ENCODE measurements at places on chromosomes 11 and 22.

DNA sequence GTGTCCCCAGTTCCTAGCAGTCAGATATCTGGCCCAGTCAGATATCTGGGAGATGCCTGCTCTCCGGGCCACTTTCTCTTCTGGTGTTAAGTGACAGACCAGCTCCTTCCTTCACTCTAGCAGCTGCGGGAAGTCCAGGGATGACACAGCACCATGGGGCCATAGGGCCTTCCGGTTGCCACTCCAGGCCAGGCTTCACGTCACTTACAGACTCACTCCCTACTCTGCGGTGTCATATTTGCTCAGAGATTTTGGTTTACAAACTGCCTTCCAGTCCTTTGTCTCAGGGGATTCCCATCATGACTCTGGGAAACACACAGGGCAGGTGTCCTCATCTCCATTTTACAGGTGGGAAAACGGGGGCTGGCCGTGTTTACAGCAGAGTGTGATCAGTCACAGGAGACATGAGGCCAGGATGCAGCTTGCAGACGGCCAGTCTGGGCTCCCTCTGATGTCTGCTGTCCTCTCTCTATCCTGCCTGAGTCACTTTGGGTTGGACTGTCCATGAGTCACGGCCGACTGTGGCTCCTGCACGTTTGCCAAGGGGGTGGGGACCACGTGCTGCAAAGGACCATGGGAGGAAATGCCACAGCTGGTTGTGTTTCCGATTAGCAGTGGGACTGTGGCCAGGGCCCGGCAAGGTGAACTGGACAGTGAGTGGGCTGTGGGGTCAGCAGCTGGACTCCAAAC is 8.2 kb upstream of the TBC1D22A start:
- DNase-seq, result no peak

GRCh38 chr11:44003736-44004451 is 43.9 kb upstream of the ACCSL start:
- DNase-seq, result no peak

DNA sequence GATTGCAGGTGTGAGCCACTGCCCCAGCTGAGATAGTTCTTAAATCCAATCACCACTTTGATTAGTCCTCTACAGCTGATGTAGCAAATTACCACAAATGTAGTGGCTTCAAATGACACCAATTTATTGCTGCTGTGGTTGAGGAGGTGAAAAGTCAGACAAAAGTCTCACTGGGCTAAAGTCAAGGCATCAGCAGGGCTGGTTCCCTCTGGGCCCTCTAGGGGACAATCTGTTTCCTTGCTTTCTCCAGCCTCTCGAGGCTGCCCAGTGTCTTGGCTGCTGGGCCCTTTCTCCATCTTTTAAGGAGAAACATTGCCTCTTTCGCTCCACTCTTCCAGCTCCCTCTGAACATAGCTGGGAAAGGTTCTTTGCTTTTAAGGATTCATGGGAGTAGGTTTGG is 50.5 kb upstream of the SHANK2 start:
- DNase-seq, result no peak

DNA sequence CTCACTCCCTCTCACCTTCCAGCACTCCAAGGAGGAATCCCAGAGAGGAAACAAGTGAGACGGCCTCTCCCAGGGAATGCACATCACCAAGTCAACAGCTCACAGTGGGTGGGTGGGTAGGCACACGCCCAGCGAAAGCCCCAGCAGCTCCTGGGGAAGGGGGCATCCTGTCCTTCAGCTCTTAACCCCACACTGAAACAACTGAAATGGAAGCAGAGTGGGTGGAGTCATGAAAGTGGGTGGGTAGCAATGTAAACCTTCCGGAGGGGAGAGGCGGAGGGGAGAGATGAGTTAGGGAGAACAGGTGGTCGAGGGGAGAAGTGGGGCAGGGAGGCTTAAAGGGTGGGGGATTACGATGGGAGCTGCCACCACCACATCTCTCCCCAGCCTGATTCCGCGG is 5.4 kb downstream of the MCHR1 start:
- no peak for DNase-seq

GRCh38 chr11:1388763-1389102 is 1.0 kb upstream of the BRSK2 start:
- DNase-seq, result no peak

- DNase-seq, result no peak
These were observed 66.2 kb downstream of the TNRC6B start for GRCh38 chr22:40243891-40244290.

- no peak for DNase-seq
These were observed 12.2 kb downstream of the MRPL21 start for GRCh38 chr11:68891351-68891948.

DNA sequence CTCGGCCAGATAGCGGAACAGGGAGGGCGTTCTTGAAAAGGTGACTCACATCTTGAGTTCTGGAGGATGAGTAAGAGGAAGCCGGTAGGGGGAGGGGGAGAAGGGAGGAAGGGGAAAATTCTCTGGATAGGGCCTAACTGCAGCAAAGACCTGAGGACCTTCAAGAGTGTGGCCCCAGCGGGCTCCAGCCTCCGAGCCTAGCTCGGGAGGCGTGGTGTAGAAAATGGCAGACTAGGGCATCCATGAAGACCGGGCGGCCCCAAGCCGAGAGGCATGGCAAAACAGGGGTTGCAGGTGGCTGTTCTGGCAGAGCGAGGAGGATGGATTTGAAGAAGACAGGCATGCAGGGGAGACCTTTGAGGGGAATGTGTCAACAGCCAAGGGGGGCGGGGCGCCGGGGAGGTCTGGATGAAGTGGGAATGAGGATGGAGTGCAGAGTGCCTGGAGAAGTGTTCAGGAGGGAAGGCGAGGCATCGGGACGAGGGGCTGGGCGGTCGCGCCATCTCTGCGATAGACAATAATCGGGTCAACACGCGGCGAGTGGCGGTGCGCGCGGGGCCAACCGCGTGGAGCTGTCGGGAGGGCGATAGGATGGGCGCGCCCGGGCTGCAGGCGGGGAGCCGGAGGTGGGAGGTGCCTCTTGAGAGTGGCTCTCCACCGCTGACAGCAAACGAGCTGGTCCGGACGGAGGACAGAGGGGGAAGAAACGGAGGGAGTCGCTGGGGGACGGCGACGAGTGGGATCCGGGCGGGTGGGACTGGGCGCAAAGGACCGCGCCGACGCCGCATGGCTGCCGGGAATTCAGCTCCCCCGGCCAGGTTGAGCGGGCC is 40.0 kb upstream of the CREB3L1 start:
- DNase-seq, result peak; percentile 23

GRCh38 chr11:69465236-69466000 is 16.0 kb upstream of the LINC01488 start:
- no peak for DNase-seq

GRCh38 chr22:23353004-23353403 is 172.7 kb downstream of the BCR start:
- DNase-seq, result no peak

DNA sequence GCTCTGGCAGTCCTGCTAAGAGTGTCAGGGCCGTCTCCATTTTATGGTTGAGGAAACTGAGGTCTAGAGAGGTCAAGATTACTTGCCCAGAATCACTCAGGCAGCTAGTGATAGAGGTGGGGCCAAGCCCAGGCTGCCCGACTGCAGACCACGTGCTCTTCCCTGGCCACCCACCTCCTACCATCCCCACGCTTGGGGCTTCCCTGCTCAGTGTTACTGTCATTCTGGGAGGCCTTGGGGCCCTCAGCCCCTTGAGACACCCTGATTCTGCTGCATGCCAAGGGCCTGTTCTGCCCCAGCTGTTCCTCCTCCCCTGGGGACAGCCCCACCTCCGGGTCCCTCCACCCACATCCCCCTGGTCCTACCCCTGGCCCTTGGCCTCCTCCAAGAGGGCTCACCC is 17.2 kb upstream of the TAB1 start:
- no peak for DNase-seq

DNA sequence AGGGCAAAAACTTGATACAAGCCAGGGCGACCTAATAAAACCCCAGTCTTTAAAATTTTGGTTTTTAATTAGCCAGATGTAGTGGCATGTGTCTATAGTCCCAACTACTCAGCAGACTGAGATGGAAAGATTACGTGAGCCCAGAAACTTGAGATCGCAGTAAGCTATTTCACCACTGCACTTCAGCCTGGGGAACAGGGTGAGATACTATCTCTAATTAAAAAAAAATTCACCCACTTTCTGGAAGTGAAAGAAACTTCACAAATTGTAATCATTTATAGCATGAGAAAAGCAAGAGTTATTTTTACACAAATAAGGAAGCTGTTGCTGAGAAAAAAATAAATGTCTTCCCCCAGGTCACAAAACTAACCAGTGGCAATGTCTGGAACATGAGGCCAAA is 882 bp upstream of the GLYATL2 start:
- no peak for DNase-seq

DNA sequence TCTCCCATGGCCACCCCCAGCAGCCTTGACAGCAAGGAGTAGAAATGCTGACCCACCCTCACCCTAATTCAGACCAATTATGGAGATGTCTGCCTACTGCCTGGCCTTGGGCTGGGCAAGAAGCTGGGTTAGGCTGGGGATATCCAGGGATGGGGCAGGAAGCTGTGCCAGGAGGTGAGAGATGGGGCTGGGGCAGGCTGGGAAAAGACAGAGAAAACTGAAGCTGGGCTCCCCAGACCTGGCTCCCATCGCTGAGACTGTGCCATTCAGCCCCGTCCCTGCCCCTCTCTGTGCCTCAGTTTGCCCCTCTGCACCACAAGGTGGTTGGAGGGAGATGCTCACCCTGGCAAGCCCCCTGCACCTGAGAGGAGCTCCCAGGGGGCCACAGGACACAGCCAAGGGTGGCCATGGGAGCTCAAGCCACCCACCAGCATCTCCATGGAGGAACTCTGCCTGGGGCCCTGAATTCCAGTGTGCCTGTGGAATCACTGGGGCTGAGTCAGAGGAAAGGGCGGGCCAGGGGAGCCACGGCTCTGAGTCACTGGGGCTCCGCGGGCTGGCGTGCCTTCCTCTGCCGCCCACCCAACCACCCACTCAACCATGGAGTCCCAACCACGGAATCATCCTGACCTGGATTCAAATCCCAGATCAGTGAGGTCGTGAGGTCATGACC is 6.0 kb upstream of the CARD10 start:
- DNase-seq, result no peak

- DNase-seq, result peak; percentile 66
These were observed 56.2 kb downstream of the KCNJ4 start for GRCh38 chr22:38398609-38399461.
